Stimulated activated CD8-positive, alpha-beta memory T cell treated with anti-CD3 and anti-CD28 coated beads, Interleukin-15, amount 100 ng/mL, for 4 hours (primary cell): ENCODE measurements at places on chromosomes 3 and 15.

GRCh38 chr15:53985562-53985961 is 7.3 kb downstream of the UNC13C start:
- no peak for DNase-seq

- peak; percentile 1 for DNase-seq
Observed at GRCh38 chr3:100333970-100334487, 528 bp upstream of the NIT2 start.

GRCh38 chr15:28098766-28099554 is at the start of gene OCA2:
Gene OCA2 (minus strand): TSS chr15:28099315. CDS start chr15:28081874, 17,441 bp downstream.
- DNase-seq: no peak

GRCh38 chr15:50267577-50267976 is 2.1 kb upstream of the HDC start:
- DNase-seq: no peak

DNA sequence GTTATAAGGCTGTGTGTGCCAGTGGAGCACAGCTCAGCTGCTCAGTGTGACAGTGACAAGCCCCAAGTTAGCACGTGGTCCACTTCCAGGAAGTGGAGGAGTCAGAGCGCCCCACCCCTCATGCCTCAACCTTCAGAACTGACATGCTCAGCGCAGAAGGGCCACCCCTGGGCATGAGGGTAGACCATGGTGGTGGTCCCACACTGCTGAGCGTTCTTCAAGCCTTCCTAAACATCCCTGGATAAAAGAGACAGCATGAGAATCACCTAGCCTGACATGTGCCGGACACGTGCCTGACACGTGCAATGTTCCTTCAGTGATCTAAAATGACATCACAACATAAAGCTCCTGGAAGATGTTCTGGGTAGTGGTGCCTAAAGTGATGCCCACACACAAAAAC is 16.8 kb downstream of the ATP10A start:
- peak; percentile 58 for DNase-seq

DNA sequence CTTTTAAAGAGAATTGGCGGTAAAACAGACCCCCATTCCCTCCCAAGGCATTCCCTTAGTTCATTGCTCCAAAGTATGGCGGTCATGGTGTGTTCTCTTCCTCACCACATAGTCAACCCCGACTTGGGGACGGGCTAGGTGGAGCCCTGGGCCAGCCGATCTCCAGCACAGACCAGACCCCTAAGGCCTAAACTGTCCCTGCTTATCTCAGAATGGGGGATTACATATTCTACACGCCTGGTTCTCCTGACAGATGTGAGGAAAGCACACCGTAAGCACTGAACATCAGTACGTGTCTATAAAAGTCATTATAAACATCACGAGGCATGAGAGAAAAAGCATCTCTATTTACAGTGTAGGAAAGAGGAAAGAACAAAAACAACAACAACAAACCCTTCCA is 244.5 kb upstream of the STT3B start:
- no peak for DNase-seq

DNA sequence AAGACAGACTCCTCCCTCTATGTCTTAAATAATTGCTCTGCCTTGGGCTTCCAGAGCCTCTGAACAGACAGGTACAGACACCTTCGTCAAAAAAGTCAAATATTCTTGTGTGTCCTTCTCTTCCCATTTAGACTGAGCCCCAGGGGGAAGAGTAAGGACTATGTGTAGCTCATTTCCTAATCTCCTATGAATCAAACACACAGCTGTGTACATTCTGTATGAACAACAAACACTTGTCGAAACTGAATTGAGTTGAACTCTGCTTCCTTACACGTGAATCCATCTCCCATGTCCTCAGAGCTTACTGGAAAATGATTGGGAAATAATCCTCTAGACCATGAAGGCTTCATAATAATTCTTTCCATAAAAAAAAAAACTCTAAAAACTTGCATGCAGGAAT is 80.8 kb downstream of the MOBP start:
- DNase-seq: no peak

DNA sequence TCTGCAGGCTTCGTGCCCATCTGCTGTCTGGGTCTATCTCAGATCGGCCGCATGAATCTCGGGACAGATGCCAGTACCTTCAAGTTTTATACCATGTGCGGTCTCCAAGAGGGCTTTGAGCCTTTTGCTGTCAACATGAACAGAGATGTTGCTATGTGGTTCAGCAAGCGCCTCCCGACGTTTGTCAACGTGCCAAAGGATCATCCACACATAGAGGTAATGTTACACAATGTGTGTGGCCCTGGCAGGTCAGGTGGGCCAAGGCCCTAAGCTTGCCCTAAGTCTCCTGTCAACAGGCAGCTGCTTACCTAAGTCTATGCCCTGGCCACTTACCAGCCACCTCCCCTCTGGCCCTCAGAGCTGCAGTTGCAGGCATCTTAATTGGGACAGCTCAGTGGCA is 324.0 kb upstream of the CHRM5 start:
- DNase-seq: no peak

GRCh38 chr3:20066850-20067617 is 26.8 kb downstream of the KAT2B start:
- no peak for DNase-seq

DNA sequence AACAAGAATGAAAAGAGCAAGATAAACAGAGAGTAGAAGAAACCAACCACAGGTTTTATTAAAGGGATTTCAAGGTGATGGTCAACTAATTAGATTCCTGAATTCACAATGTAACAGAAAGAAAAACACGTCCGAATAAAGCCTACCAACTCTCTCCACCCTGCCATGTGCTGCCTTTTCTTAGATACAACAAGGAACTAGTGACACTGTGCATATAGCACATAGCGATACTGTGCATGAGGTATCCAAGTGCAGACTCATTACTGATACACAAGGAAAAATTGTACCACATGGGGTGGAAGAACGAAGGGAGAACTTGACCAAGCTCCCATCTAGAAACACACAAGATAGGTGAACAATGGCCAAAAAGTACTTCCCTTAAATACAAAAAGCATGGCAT is 154.6 kb downstream of the MAGI1 start:
- DNase-seq: no peak

DNA sequence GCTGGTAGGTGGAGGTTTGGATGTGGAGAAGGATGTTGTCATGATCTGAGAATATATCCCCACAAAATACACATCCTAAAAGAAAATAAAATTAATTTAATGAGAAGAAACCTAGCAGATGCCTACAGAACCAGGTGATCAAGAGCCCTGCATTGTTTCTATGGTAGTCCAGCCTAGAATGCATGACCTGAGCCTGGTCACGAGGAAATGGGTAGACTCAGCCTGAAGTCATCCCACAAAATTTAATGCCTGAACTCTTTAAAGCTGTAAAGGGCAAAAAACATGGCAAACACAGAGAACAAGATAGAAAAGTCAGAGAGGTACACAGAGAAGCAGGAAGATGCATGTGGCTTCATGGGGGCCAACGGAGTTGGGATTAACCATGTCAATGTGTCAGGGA is 36.0 kb downstream of the LDHAL6B start:
- DNase-seq: no peak

DNA sequence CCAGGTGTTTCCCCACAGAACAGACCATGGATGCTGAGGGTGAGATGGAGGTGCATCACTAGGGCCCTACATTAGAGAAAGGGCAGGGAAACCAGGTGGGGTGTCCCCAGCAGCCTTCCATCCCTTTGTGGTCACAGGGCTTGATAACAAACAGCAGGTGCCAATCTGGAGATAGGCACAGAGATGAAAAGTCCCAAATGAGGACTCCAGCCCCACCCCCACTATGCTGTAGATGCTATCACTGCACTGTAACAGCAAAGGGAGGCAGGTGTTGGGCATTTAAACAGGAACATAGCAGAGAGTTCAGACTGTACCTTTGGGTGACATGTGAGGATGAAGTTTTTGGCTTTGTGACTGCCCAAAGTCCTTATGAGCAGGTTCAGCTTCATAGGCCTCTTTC is 21.4 kb downstream of the IL20RB start:
- no peak for DNase-seq

DNA sequence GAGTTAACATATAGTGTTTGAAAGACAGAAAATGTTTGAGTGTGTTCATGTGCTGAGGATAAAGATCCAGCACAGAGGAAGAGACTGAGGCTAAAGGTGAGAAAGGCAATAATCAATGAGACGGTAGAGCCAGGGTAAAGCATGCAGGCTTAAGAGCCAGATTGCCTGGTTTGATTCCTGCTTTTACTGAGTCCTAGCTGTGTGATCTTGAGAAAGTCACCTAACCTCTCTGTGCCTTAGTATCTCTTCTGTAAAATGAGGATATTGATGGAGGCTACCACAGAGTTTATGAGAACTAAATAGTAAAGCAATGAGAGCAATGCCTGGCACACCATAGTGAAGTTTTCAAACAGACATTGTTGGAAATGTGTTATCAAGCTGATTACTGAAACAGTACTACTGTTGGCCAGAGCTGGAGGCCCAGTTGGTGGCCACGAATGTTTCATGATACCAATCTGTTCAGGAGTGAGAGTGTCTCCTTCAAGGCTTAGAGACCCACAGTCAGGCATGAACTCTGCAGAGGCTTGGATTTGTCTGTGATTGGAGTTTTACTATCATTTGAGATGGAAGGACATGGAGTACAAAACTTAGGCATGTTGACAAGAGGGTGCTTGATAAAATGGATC is 26.8 kb downstream of the IL16 start:
- DNase-seq: no peak

DNA sequence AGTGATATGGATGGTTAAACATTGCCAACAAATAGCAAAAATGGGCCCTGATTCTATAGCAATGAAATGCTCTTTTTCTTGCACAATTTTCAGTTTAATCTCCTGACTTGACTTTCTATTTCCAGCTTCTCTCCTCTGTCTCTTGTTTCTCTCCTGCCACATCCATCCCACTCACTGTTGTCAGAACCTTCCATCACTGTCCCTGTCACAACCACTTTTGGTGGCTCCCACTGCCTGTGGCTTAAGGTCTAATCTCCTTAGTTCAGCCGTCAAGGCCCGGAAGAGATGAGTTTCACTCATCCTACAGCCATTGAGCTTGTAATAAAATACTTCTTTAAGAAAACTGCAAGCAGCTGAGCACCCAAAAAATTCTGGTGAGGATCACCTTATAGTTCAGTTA is 19.5 kb downstream of the SLC7A14 start:
- no peak for DNase-seq

DNA sequence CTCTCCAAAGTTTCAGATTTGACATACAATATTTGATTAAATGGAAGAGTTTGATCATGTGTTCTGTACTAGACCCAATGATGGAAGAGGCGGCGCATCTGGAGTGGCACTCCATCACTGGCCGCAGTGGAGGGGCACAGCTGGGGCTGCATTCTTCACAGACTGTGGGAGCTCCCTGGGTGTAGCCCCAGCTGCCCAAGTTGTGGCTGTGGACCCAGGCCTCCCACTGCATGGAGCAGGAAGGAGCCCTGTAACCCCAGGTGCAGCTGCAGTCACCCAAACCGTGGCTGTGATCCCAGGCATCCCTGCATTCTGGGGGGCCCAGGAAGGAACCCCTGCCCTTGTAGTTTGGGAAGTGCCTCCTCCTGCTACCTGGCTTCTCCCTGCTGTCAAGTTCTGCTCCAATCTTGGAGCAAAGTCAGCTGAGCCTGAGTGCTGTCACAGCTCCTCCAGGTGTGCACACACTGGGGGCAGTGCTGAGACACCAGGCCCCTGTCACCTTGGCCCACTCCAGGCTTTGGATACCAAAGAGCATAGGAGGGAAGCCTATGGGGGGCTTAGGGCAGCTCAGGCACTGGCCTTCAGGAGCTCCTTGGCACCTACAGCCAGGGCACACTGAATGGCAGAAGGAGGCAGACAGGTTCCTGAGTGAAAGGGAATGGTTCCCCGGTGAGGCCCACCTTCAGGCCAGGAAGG is 651.9 kb upstream of the BCHE start:
- DNase-seq: no peak

GRCh38 chr3:141933421-141934300 is 57.2 kb downstream of the ATP1B3 start:
- DNase-seq: no peak

DNA sequence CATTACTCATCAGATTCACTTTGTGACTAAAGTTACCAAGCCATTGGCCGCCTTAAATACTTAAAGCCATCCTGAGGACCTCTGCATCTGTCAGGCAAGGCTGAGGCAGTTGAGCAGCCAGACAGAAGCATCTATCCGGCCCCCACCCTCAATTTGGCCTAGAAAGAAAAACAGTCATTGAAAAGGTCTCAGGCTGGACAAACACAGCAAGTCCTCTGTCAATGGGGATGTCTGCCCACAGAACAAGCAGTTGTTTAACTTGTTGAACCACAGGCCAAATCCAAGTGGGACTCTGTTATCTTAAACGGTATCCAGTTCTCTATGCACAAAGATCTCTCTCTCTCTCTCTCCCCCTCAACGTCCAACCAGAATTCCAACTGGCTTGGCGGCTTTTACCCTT is 2.8 kb downstream of the ZIC4 start:
- no peak for DNase-seq

DNA sequence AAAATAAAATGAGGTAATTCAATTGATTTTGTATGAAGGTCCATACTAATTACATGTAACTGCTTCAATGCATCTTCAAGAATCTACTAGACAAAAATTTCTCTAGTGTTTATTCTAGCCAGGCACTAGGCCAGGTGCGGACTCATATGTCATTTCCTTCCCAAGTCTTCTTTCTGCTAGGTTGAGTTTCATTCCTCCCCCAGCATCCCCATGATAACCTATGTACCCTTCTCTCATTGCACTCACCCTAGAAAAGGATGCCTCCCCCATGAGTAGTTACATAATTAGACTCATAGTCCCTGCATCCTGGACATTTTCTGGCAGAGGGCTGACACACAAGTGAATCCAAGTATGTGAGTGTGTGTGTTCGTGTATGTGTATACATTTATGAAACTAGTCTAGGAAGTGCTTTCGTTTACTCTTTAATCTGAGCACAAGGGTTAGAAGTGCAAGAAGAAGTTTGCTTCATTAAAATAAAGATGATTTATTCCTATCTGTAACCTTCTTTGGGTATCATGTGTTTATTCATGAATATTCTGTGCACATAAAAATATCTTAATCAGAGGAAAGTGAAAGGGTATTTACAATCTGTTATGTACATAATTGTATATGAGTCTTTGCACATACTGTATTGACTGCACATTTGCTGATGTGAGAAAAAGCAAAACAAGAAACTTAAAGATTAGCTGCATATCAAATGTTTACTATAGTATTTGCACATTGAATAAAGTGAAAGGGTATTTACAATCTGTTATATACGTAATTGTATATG is 585.6 kb upstream of the ZNF717 start:
- DNase-seq: no peak

DNA sequence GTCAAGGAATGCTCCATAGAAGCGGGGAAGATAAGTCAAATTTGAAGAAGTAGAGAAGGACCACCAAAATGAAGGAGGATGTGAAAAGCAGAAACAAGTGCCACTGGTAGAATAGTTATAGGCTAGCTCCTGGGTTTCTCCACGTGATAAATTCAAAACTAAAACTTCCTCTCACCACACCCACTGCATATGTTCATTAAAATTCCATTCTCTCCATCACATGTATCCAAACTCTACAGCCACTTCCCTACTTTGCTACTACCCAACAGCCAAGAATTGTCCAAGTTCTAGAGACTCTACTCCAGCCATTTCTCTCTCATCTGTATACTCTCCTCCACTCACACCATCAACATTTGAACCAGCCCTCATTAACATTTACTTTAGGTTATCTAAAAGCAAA is 60.5 kb downstream of the COL8A1 start:
- no peak for DNase-seq
